Activated T-cell treated with anti-CD3 and anti-CD28 coated beads for 24 hours (primary cell): ENCODE measurements at places on chromosomes 16 and 17.

DNA sequence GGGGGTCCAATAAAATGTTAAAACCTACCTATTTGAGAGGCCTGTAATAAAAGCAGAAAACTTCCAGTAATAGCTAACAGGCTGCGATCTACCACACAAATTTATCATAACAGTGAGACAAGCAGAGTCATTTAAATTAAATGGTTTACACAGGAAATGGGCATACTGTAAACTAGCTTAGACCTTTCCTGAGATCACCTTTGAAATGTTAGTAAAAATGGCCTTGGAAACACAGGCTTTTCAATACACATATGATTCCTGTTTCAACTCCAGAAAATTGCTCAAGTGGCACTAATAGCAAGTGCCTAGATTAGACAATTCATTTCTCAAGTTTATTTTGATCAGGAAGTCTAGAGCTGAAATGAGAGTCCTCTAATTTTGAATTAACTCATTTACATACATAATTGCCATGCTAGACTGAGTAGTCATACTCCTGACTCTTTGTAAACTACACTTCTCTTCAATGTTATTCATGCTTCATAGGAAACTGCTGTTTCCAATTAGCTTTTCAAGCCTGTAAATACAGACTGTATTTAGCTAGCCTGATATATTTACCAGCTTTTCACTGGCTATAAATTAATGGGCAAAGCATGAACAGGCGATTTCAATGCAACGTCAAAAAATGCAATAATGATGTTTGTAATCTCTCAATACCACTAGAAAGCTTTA lies 43.3 kb downstream of the PARN start:
- no peak for DNase-seq

GRCh38 chr16:85422632-85423550 lies 190.2 kb upstream of the GSE1 start:
- DNase-seq: no peak

DNA sequence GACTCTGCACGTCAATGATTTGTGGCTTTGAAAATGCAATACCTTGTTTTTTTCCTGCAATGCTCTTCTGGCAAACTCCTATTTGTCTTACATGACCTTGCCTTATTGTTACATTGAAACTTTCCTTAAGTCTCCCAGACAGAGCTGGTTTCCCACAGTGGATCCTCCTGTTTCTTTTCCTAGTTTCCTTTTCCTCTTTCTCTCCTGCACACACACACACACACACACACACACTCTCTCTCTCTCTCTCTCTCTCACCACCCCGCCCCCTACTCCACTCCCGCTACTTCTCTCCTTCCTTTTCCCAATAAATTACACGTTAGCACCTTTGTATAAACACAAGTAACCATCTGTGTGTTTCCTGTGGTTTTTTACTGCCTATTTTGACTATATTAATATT lies 2.3 kb downstream of the ORC6 start:
- DNase-seq: no peak

DNA sequence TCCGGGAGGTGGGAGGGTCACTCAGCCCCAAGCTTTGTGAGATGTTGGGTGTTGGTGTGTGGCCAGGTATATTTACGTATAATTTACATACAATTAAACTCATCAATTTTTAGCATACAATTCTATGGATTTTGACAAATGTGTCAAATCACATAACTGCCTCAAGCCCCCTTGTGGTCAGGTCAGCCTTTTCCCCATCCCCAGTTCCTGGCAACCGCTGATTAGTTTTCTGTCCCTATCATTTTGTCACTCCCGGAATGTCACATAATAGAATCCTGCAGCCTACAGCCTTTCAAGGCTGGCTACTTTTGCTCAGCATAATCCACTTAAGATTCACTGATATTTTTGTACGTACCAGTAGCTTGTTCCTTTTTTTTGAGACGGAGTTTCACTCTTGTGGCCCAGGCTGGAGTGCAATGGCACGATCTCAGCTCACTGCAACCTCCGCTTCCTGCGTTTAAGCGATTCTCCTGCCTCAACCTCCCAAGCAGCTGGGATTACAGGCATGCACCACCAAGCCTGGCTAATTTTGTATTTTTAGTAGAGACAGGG lies 19.3 kb upstream of the RAI1 start:
- no peak for DNase-seq

DNA sequence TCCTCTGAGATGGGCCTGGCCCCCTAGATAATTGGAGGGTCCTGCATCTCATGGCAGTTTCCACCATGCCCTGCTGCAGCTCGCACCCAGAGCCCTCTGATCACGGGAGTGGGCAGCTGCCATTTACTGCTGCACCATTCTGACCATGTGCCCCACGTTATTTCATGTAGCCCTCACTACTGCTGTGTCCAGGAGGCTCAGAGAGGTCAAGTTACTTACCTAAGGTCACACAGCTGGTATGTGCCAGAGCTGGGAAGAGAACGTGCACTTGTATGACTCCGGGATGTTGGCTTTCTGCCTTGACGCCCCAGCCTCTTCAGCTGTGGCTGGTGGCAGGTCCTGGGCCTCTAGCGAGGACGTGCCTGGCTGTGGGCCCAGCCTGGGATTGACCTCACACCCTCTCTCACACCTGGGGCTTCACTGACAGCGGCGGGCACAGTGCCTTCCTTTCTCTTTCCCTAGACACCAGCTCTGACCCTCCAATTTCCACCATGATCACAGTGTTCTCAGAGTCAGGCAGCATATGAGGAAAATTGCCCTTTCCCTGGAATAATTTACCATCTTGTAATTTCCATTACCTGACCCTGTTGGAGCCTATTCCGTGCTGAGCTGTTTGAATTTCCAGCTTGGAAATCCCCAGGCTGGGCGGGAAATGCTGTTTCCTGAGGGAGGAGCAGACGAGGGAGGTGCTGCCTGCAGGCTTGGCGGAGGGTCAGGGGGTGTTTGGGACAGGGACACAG lies 18.5 kb upstream of the DOC2B start:
- DNase-seq: no peak

- no peak for DNase-seq
These were observed 14.7 kb downstream of the LRRC75A start for GRCh38 chr17:16477255-16477654.

- DNase-seq: no peak
These were observed 4.2 kb downstream of the SMPD3 start for GRCh38 chr16:68444056-68444657.

DNA sequence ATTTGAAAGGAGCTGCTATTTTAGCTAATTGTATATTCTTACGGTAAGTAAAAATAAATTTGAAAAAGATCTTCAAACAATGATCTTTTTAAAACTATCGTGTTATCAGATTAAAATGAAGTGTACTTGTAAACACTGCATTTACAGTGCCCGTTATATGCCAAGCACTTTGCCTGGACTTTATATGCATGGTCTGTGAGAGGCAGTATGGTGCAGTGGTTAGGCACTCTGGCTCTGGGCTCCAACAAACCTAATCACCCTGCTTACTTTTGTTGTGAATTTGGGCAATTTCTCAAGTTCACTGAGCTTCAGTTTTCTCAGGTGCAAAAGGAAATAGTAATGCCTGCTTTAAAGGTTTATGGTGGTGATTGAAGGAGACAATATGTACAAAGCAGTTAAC lies 1.4 kb downstream of the PMP22 start:
- DNase-seq: no peak

GRCh38 chr17:46984341-46984740 lies 5.3 kb upstream of the RPRML start:
- no peak for DNase-seq

DNA sequence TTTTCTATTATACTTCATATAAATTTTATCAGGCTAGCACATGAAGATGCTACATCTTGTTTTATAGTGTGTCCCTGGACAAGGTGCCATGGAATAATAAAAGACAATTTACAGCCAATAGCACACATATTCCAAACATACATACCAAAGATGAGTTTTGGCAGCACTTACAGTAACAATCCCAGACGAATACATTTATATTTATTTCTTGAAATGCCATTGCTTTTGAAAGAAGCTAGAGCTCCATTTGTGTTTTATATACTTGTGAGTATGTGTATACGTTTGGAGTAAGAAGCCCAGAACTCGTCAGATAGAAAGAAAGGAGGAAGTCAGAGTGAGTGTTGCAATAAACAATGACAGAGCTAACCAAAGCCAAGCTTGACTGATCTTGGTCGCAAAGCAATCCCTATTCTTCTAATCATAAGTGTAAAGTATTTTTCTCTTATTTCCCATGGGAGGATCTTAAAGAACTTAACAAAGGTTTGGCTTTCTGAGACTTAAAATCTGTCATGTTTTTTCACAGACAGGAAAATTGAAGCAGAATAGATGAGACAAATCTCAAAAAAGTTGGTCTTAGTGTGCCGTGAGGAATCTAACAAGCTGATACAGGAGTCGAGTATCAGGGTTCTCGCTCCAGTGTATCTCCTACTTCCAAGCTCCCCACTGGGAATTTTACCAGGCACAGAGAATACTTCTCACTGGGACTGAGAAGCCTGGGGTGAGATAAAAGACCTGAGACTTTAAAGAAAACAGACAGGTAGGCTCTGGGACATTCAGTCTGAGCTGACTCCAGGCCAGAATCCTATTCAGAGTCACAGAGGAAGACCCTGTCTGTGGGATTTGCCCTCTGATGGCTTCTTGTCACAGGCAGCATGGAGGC lies 175.4 kb downstream of the AATF start:
- no peak for DNase-seq

DNA sequence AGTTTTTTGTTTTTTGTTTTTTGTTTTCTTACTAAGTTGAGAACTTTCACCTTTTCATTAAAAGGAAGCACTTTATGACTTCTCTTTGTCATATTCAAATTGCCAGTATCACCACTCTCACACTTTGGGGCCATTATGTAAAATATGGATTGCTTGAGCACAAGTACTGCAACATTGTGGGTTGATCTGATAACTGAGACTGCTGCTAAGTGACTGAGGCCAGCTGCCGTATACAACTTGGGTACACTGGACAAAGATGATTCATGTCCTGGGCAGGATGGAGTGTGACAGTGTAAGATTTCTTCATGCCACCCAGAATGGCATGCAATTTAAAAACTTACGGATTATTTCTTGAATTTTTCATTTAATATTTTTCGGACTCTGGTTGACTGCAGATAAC lies 7.8 kb downstream of the TTC19 start:
- DNase-seq: no peak

- no peak for DNase-seq
These were observed 6.2 kb downstream of the GINS2 start for GRCh38 chr16:85682516-85682915.

DNA sequence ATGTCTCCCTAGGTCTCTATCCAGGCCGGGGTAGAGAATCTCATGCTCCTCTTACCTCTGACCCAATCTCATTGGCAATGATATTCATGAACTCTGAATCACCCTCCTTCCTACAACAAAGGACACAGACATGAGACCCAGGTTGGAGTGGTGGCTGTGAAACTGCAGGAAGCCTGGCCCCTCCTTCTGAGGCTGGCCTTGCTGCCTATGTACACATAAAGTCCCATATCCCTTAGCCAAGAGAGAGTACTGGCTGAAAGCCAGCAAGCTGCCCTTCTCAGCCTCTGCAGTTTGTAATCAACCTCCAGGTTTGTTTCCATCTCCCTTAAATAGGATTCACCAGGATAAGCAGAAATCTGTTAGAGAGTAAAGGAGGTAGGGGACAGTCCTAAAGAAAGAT lies 10.6 kb downstream of the AARSD1 start:
- no peak for DNase-seq

DNA sequence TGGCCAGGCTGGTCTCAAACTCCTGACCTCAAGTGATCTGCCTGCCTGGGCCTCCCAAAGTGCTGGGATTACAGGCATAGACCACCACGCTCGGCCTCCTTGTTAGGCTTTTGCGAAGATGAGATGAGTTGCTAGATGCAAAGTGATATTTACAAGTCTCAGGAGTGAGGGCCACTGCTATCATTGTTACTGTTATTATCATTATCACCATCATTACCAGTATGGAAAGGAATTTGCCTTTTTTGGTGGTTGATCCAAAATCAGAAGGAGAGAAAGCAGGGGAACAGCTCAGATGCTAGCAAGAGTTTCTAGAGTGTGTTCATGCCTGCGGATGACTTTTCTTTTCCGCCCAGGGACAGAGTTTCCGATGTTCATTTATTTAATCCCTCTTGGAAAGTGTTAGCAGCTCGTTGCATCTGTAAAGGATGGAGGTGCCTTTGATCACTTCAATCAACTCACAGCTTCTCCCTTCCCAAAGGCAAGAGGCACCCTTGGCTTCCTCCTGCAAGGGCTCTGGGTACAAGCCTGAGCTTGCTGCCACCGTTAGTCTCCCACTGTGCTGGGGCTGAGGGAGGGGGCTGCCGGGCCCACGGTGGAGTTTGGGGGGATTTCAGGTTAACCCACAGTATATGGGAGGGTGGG lies 21.6 kb downstream of the ITPRIPL2 start:
- no peak for DNase-seq

GRCh38 chr17:2502871-2503580 lies 8.7 kb downstream of the METTL16 start:
- DNase-seq: no peak

- DNase-seq: no peak
These were observed 8.5 kb upstream of the JPH3 start for GRCh38 chr16:87593710-87594258.

- DNase-seq: no peak
These were observed 17.2 kb downstream of the SNTB2 start for GRCh38 chr16:69204172-69204571.

DNA sequence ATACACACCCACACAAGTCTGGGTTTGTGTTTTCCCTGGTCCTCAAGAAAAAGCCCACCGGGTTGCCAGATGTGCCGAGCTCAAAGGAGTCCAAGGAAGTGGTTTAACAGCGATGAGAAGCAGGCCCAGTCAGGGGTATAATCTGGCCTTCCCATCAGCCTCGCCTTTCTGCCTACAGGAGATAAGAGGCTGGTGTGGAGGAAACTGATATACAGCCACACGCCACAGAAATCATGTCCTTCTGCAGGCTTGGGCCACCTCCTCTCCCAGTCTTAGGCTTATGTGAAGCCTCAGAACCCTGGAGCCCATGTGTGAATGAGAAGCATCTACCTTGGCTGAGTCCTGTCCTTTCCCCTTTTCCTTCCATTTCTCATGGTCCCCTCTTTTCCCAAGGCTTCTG lies 43.6 kb upstream of the MMP2 start:
- no peak for DNase-seq

- DNase-seq: no peak
These were observed 155.3 kb downstream of the AIPL1 start for GRCh38 chr17:6279659-6280058.

DNA sequence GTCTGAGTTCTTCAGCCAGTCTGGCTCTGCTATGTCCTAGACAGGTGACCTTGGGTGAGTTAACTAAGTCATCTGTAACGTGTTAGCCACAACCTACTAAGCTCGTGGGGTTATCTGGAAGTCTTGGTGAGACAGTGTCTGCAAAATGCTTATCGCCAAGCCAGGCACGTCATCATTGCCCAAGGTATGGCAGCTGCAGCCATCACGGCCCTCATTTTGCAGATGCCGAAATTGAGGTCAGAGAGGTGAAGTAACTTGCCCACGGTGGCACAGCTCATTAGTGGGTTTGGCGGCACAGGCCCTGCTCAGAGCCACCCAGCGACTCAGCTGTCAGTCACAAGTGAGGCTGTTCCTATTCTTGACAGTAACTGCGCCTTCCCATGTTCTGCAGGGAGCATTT lies 79.8 kb downstream of the CMIP start:
- no peak for DNase-seq
